ENCODE measurements at places on chromosomes 5 and 9.

- DNase-seq = no peak
These were observed 272.2 kb downstream of the AUH start for GRCh38 chr9:91089405-91090129.

DNA sequence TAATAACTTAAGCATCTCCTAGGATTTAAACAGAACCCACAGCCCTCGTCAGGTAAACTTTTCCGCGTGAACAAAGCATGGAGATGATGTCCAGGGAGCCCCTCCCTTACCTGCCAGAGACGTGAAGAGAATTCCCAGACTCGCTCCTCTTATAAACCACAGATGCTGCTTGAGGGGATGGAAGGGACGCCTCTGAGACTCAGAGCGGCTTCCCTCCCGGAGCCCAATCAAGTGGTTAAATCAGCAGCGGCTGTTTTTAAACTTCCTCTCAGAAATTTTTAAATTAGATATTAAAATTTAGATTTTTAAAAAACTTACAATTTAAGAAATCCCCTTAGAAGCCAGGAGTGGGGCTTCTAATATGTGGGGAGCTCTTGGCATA is 71.8 kb downstream of the RAPGEF1 start:
- DNase-seq = no peak

DNA sequence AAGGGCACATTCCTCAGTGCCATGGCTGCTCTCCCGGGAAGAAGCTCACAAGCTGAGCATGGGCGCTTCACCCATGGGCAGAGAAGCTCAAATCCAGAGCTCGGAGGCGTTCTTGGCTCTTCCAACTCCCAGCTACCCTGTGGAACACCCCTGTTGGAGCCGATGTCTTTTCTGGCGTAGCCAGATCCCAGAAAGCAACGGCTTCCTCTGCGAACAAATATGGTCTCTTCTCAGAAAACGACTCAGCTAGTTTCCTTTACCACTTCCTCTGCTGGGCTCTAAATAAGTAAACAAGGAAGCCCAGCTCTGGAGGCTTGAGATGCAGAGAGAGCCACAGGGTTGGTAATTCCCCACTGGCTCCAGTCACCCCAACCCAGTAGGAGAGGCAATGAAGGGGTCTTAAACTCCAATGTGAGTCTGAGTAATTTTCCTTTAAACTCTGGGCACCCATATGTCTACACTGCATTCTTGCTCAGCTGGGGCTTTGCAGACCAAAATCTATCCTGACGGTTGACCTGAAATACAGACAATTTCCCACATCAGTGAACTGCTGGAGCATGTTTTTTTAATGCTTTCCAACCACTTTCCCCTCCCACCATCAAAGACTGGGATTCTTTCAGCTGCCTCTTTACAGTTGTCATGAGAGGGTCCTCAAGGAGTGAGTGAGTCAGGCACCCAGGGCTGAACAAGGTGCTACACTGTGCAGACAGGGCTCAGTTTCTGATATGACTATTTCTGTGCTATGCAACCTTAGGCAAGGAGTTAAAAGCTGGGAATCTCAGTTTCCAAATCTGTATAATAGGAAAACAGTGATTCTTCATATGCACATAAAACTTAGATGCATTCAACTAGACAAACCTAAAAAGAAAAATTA is at the start of gene LCP2:
LCP2 (minus strand) TSS at position 189 of the 874 bp plus-strand sequence; CDS start at position 23, 166 bp downstream.
- DNase-seq = peak; percentile 75

- peak; percentile 62 for DNase-seq
These were observed 6.3 kb upstream of the DNAJB5 start for GRCh38 chr9:34983209-34983608.

- no peak for DNase-seq
These were observed 11.7 kb upstream of the AQP3 start for GRCh38 chr9:33459115-33459514.

DNA sequence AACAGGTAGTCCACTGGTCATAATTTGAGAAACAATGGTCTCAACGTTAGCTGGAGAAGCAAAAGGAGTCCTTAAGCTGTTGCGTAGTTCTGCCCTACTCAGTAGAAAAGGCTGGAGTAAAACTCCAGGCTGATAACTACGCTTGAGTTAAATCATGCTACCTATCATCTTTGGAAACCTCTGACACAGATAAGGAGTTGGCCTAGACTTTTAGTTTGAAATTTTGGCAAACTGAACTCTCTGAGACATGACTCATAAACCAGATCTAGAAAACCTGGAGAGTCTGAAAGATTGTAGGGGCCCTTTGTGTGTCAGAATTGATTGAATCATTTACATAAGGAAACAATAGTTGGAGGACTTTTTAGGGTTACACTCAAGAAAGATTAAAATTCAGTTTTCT is 26.3 kb downstream of the NMUR2 start:
- no peak for DNase-seq

All from CD14-positive monocyte (primary cell).